ENCODE measurements at places on chromosomes 16 and 17.

- DNase-seq: no peak
Measured at GRCh38 chr16:84774810-84775209, 45.0 kb upstream of the CRISPLD2 start.

DNA sequence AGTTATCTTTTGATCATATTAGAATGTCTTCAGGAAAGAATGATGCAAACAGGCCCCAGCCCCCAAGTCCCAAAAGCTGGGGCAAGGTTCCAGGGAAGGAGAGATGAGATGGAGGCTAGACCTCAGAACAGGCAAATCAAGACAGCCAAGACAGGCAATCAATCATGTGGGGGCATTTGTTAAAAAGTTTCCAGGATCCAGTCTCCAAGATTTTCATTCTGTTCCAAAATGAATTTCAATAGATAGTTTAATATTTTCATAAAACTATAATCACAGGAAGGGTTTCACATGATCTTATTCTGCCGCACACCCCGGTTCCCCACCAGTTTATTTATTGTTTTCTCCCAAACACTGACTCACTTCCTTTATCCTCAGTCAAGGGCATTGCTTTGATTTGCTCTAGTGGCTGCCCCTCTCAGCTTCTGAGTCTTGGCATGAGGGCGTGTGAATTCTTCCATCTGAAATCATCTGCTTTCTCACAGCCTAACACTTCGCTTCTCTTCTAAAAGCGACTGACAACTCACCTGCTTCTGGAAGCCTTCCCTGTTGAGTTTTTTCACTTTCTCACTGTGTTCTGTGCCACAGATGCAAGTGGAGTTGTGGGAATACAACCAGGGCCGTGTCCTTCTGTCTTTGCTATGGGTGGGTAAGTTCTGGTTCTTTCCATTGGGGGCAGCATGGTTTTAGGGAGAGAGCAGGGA, 12.2 kb upstream of the TERF2 start:
- DNase-seq: no peak

DNA sequence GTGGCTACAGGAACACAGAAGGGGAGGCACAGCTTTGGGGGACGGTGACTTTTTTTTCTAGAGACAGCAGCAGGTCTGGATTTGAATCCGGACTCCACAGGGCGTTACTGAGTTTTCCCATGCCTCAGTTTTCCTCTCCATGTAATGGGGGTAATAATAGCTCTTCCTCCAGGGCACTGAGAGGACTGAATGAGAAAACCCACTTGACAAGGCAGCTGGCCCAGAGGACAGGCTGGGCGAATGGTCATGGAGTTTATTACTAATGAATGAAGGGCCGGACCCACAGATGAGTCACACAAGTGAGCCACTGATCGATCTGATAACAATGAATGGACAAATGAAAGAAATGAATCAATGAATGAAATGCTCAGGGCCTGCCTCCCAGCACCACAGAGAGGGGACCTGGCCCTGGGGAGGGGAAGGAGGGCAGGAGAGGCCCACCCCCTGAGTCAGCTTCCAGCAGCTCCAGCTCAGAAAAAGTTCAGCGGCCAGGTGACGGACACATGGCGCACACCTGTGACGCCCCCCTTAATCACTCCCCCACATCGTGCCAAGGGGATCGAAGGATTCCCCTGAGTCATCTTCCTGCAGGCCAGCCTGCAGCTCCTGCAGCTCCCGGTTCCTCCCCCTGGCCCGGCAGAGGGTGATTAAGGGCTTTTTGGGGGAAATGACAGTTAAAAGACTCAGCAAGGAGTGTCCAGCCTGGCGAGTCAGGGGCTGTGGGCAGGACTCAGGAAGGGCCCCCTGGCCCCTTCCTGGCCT, 54.3 kb downstream of the SOCS1 start:
- DNase-seq: no peak

DNA sequence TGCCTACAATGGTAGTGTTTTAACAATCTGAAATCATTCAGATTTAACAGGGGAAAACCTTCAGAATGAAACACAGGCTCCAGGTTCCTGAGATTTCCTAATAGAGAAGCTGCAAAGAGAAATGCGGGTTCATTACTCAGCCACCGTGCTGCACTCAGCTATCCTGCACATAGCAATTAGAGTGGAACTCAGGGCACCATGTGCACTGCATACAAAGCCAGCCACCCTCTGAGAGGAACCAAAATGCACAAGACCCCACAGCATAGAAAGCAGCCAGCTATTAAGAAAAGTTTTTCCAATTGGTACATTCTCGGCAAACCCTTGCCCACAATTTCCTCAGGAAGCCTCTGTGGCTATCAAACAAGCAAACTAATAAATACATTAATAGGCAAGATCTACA, 37.4 kb downstream of the TOM1L2 start:
- no peak for DNase-seq

GRCh38 chr17:82636626-82637598, 11.3 kb downstream of the WDR45B start:
- no peak for DNase-seq

DNA sequence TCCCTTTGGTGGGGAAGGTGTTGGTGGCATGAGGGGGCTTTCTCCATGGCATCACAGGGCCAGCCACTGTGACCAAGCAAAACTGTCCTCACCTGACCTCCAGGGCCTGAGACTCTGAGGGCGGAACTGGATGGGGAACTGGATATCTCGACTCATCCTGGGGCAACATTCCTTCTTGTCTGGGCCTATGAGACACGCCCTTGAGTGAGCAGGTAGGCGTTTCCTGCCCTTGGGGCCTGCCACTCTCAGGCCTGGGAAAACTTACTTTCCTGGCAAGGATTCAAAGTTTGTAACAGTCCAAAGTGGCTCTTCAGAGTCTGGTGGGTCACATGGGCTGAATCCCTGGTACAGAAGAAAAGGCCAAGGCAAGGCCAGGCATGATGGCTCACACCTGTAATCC, 9.6 kb downstream of the MT1X start:
- no peak for DNase-seq

GRCh38 chr17:48048384-48049126, 396 bp downstream of the NFE2L1 start:
- DNase-seq: no peak

DNA sequence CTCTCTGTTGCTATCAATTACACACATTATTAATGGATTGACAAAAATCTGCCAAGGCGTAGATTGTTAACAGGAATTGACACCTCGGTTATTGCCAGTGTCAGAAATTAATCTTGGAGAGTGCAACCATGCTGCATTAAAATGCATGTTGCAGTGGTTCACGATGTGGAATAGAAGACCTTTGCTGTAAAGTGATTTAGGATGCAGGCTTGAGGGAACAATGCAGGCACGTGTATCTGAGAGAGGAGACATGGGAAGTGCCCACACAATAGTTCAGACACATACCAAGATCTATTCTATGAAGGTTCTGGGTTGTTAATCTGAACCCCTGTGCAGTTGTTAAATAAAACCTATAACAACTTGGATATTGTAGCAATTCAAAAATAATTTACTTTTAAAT, 1032.8 kb upstream of the CDH8 start:
- no peak for DNase-seq

- DNase-seq: no peak
Measured at GRCh38 chr17:7552621-7553051, 3.8 kb downstream of the TNFSF12 start.

GRCh38 chr16:69064764-69065313, 40.6 kb upstream of the HAS3 start:
- no peak for DNase-seq

DNA sequence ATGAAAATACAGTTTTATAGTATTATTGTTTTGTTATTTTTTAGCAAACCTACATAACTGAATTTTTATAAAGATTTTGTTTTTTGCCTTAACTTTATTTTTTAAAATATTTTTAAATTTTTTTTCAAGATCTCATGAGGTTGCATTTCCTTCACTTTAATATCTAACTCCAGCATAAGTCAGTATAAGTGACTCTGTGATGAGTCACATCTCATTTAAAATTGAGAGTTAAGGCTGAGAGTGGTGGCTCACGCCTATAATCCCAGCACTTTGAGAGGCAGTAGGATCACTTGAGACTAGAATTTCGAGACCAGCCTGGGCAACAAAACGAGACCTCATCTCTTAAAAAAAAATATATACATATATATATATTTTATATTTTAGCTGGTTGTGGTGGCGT, 44.0 kb downstream of the NLK start:
- no peak for DNase-seq

DNA sequence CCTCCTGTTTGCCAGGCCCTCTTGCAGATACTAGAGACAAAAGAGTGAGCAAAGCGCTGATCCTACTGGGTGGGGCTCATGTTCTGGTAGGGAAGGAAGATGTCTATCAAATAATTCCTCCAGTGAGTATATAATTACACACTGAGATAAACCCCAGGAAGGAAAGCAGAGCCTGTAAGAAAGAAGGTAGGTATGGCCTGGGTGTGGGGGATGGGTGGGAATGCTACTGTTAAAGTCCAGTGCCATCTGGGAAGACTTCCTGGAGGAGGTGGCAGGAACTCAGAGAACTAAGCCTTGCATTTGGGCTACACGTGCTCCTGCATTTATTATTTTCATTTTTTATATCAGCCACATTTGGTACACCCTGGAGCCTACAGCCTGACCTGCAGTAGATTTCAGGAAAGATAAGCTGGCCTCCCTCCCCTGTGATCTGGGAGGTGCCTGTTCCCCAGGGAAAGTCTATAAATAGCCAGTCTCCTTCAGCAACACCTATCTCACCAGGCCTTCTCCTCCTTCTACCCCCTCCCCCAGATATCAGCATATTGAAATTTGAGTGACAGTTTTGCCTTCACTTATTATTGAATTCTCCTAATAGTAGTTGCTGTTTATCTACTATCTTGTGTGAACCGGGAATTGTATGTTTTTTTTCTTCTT, 11.5 kb downstream of the ATP2C2 start:
- no peak for DNase-seq

DNA sequence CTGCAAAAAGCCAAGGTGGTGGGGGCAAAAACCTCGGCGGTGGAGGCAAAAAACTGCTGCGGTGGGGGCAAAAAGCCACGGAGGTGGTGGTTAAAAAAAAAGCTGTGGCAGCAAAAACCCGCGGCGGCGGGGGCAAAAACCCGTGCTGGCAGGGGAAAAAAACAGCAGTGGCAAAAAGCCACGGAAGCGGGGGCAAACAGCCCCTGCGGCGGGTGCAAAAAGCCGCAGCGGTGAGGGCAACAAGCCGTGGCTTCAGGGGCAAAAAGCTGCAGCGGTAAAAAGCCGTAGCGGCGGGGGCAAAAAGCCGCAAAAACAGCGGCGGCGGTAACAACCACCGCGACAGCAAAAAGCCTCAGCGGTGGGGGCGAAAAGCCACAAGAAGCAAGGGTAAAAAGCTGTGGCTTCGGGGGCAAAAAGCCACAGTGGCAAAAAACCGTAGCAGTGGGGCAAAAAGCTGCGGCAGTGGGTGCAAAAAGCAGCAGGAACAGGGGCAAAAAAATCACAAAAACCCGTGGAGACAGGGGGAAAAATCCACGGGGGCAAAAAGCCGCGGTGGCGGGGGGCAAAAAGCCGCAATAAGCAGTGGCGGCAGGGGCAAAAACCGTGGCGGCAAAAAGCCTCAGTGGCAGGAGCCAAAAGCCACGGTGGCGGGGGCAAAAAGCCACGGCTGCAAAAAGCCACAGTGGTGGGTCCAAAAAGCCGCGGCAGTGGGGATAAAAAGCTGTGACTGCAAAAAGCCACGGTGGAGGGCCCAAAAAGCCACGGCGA, 193.7 kb downstream of the SHCBP1 start:
- DNase-seq: no peak

All from stimulated activated CD8-positive, alpha-beta memory T cell treated with anti-CD3 and anti-CD28 coated beads, Interleukin-12 subunit alpha, Interleukin-12 subunit beta, amount 100 ng/mL, for 1 hour (primary cell).